ENCODE measurements at places on chromosomes 3 and 15.

DNA sequence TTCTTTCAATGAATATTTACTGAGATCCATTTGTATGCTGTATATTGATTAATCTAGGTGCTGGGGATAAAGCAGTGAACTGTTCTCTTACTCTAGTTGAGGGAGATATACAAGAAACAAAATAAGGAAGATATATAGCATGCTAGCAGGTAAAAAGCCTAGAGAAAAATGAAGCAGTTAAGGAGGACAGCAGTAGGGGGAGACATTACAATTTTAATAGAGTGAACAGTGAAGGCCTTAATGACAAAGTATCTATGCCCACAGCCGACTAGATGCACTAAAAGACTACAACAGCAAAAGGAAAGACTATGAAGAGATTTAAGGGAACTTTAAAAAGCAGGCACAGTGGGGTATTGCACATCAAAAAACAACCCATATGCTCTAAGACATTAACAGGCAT, 81.4 kb downstream of the XRN1 start:
- no peak for DNase-seq

- no peak for DNase-seq
These were observed 135.1 kb downstream of the HCN4 start for GRCh38 chr15:73233623-73234022.

- no peak for DNase-seq
These were observed 35.9 kb downstream of the EOGT start for GRCh38 chr3:68977486-68978167.

DNA sequence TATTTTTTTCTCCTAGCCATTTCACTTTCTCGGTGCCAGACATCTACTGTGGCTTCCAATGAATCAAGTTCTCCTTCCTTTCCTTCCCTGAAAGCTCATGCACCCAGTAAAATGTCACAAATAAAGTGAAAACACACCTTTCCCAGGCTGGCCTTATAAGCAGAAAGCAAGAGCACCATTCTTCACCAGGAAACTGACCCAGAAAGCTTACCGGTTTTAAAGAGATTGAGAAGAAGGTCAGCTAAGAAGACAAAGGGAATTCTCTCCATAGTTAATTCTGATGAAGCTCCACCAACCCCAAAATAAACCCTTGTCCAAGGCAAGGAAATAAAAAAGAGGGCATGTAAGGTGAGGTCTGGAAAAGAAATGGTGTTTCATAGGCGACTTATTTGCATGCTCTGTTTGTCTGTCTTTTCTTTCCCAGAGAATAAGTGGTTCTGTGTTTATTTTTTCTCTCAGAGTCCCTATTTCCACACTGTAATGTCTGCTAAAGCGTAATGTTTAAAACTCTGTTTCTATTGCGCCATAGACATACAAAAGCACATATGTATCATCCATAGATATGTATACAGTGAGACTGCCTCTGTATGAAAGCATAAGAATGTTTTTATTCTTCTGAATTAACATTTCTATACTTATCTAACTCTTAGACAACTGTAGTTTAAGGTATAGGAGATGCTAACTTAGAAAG, 2.8 kb downstream of the LSAMP start:
- DNase-seq: no peak

- DNase-seq: no peak
These were observed 118.5 kb downstream of the EEFSEC start for GRCh38 chr3:128271536-128272332.

DNA sequence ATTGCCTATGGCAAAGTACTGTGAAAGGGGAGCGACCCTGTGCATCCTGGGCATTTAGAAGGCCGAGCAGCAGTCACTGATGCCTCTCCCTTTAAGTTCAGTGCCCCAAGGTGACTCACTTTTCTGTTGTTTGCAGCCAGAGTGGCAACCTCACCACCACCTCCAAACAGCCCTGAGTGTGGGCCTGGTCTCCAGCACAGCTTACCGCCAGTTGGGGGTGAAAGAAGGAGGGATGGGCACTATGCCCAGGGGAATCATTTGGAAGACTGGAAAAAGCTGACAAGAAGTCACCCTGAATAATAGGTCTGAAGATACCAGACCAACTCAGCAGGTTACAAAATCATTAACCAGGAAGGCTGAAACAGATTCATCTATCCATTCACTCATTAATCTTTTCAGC, 571.8 kb downstream of the EPHB1 start:
- DNase-seq: no peak

DNA sequence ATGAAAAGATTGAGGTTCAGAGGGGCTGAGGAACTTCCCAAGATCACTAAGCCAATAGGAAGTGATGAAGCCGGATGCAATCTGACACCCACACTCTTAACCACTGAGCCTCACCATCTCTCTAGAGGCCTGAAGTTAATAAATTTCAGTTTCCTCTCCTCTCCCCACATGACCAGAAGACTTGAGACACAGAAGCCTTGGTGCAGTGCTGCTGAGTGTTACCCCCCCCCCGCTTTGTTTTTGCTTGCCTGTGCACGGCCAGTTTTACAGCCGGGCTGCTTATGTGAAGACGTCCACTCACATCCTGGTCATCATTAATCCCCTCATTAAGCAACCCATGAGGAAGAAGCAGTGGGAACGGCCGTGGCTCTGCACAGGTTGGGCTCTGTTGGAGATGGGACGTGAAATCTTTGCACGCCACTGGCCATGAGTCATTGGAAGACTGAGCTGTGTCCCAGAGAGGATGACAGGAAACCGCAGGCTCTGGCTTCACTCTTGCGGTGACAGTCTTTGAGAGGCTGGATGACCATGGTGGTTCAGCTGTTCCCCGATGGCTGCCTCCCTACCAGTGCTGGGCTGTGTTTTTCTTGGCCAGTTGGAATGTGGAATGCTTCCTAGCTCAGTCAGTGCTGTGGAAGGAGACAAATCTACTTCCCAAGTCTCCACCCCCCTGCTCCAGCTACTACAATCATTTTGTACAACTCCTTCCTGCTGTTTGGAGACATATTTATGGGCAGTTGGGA, 232.6 kb upstream of the LRTM1 start:
- peak; percentile 11 for DNase-seq

- DNase-seq: peak; percentile 15
These were observed 175.1 kb upstream of the ATP11B start for GRCh38 chr3:182618085-182618732.

DNA sequence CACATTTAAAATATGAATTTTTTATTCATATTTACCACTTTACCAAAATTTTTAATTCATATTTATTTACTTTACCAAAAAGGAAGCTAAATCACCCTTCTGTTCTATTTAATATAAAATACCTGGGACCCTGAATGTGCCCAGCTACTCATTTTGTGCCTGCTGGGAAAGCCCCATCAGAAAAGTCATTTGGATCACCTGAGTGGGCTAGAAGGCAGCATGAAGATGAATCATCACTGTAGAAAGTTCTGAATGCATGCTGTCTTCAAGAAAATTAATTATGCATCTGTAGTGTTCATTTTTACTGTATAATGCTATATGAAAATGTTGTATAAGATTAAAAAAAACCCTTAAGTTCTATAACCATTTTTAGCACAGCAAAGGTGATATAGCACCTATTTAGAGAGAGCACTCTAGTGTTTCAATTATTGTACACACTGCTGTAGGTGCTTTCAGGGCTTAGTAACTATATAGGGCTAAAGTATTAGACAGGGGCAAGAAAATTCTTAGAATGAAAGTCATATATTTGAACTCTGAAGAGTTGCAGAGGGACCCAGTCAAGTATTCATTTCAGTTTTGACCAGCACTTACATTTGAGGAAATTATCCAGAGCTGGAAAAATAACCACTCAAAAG, 175.1 kb downstream of the NFKBIZ start:
- DNase-seq: no peak

DNA sequence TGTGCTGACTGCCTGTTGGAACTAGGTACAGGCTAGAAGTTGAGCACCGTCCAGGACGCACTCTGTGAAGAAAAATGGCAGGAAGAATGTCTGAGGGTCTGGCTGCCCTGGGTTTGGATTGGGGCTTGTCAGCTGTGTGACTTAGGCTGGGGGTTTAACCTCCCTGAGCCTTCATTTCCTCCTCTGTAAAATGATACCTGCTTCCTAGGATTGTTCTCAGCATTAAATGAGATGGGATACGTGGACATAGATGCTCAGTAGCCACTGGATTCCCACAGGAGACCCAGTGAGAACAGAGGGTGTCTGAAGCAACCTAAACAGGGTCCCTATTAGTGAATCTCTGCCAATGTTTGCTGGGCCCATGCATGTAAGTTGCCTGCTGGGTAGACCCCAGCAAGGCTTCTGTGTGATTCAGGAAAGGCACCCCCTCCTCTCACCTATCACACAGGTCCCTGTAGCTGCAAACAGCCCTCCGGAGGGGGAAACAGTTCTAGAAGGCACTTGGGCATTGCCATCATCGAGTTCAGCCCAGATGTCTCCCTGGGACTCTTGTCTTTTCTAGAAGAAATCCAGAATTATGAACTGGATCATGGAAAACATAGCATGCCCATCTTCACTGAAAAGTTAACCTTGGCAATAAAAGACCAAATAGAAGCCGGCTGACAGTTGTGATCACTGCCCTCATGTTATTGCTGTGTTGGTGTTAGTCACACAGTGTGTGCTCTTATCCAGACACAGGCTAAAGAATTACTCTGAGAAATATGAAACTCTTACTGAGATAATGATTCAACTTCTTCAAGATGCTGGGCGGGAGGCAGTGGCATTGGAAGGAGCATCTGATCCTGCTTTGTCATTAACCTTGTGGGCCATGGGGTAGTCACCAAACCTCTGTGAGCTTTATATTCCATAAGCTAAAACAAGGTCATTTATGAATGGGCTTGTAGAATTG, 64.5 kb downstream of the SMAD6 start:
- DNase-seq: no peak

GRCh38 chr3:55012091-55012490, 84.2 kb upstream of the LRTM1 start:
- DNase-seq: no peak
